Adipocyte (in vitro differentiated cells): ENCODE measurements at places on chromosomes 7 and 10.

DNA sequence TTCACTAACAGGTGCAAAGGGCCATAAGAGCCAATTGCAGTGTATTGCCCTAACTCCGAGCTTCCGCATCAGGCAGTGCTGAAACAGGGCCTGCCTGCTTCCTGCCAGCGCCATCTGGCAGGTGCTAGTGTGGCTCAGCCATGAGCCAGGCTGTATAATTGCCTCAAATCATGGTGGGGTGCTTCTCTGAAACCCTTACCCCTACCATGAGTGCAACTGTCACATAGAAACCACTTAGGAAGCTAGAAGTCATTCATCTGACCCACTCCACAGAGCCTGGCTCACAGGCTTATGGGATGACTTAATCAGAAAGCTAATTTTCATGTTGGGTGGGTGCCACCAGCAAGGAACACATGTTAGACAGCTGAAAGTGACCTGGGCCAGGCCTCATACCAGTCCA lies 133.3 kb upstream of the LAMB4 start:
- DNase-seq: no peak

GRCh38 chr10:18000601-18001000 lies 48.9 kb downstream of the SLC39A12 start:
- no peak for DNase-seq

- no peak for DNase-seq
These were observed 22.2 kb downstream of the ARHGAP21 start for GRCh38 chr10:24701447-24701846.

GRCh38 chr10:27344568-27345454 lies 104.2 kb upstream of the ACBD5 start:
- no peak for DNase-seq

GRCh38 chr10:113498997-113499396 lies 53.9 kb upstream of the HABP2 start:
- DNase-seq: peak; percentile 41

DNA sequence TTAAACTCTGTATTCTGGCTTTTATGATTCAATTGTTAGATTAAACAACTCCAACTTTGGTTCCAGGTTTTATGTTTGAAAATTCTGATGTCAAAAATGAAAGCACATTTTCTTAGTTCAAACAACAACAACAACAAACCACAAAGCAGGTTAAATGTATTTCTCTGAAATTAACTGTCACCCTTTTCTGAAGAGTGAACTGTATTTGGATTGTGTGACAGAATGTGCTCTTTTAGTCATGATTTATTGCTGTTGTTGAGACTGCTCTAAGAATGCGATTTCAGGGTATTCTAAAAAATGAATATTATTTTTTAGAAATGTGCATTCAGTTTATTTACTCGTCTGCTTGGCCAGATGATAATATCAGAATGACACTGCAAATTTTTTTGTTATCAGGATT lies 144.1 kb downstream of the GNAI1 start:
- no peak for DNase-seq

- no peak for DNase-seq
These were observed 22.5 kb upstream of the GNA12 start for GRCh38 chr7:2866601-2867000.

- DNase-seq: no peak
These were observed 13.4 kb downstream of the HIP1 start for GRCh38 chr7:75725306-75725705.

DNA sequence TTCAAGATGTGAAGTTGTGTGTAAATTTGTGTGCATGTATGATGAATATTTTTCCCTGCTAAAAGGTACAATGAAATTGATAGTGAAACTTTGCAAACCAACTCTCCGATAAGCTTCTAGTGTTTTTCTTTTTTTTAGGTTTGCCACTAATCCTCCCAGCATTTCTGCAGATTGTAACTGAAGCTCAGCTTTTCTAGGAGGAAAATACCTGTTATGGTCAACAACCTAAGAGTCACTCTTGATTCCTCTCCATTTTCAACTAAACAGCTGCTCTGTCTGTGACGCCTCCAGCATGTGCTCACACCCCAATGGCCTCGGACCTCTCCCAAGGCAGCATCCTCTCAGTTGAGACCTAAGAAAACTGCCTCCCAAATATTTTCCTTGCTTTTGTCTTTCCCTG lies 406.2 kb downstream of the KCNMA1 start:
- no peak for DNase-seq

DNA sequence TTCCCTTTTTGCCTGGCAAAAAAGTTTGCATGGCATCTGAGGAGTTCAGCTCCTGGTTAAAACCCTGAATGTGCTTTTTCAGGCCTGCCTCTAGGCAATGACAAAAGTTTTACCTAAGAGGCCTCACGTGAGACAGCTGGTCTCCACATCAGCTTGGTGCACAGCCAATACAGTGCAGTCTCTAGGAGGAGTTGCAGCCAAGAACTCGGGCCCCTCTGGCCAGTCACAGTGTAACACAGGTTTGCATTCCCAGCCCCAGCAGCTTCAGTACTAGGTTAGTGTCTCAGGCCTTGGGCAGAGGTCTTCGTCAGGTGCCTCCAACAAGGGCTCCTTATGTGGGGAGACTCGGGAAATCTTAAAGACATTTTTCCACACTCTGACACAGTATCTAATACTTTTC lies 771.7 kb downstream of the SORCS1 start:
- DNase-seq: no peak

GRCh38 chr10:74307061-74307651 lies 156.1 kb downstream of the ADK start:
- DNase-seq: no peak

DNA sequence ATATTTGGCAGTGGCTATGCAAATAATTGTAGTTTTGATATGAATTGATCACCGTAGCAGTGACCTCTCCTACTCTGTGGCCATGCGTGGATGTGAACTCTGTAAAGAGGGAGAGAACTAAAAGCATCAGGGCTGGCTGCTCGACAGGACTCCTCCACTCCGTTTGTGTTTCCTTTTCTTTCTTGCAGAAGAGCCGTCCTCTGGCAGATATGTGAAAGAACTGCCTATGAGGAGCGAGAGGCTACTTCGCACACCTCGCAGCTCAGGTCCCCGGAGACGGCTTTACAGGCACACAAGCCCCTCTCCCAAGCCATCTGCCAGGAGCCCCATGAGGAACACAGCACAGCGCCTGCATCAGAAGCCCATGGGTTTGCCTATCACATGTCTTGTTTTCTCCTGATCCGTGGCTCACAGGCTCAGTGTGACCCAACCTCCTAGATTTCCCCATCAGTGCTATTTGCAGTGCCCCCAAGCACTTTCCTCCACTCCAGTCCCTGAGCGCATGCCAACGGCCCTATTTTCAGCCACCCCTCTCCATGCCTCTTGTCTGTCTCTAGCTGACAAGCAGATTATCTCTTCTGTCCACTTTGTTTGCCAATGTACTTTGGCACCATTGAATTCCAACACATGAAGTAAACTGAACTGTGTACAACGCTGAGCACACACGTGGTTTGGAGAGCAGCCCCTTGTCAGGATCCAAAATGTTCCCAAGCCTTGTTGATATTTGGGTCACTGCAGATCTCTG lies 164.3 kb upstream of the AKR1E2 start:
- DNase-seq: no peak

GRCh38 chr10:56142092-56142728 lies 218.8 kb downstream of the ZWINT start:
- DNase-seq: no peak

GRCh38 chr7:128800567-128800966 lies 8.8 kb downstream of the CCDC136 start:
- no peak for DNase-seq

DNA sequence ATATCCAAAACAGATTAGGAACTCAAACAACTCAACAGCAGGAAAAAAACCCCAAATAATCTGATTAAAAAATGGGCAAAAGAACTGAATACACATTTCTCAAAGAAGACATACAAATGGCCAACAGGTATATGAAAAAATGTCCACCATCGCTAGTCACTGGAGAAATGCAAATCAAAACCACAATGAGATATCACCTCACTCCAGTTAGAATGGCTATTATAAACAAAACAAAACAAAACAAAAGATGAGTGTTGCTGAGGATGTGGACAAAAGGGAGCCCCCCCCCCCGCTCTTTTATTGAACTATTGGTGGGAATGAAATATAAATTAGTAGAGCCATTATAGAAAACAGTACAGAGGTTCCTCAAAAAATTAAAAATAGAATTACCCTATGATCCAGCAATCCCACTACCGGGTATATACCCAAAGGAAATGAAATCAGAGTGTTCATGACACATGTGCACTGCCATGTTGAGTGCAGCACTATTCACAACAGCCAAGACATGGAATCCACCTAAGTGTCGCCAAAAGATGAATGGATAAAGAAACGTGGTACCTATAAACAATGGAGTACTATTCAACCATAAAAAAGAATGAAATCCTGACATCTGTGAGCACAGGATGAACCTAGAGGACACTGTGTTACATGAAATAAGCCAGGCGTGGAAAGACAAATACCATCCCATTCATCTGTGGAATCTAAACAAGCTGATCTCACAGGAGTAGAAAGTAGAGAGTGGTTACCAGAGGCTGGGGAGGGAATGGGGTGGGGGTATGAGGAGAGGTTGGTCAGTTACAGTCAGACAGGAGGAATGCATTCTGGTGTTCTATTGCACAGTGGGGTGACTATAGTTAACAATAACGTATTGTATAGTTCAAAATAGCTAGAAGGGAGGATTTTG lies 78.1 kb upstream of the RHEB start:
- DNase-seq: peak; percentile 81

- DNase-seq: peak; percentile 79
These were observed 1.5 kb downstream of the KMT2E start for GRCh38 chr7:105015390-105015965.

- DNase-seq: no peak
These were observed 86.6 kb upstream of the PDK4 start for GRCh38 chr7:95682913-95683312.

DNA sequence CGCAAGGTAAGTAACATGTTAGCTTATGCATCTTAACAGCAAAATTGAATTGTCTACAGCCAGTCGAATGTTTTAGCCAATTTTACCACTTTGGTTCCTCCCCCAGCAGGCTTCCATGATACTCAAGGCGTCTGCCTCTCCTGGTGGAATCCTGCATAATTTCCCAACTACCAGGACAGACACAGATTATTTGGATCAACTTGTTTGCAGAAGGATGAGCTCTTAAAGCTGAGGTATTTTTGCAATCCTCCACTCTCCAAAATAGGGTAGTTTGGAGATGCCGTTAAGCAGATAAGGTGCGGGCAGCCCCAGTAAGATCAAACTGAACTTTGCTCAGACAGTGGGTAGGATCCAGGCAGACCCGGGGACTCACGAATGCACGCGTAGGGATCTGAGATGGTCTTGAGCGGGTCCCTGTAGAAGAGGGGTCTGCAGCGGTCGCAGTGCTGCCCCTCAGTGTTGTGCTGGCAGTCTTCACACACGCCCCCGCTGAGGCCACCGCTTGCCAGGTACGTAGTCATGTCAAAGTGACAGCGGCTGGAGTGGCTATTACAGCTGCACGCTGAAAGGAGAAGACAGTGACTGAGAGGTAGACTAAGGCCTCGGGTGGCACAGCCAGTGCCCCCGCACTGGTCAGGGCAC lies 27.4 kb downstream of the LAMB4 start:
- DNase-seq: no peak

GRCh38 chr10:26969145-26969926 lies 108.6 kb upstream of the ABI1 start:
- no peak for DNase-seq

GRCh38 chr10:103067484-103067883 lies 125.6 kb downstream of the NT5C2 start:
- no peak for DNase-seq

- no peak for DNase-seq
These were observed 7.8 kb downstream of the GTPBP4 start for GRCh38 chr10:996031-996430.
